Heart left ventricle (tissue), 16 donors: ENCODE measurements at places on chromosomes 6 and 20. TPM values are rescaled to one million over a fixed set of nuclear protein-coding genes. Genes with fewer than 3 reads are reported as not detected.

Gene KCNK17
- 0.06 TPM for polyA plus RNA-seq

GRCh38 chr20:20520776-20521175 lies 152.9 kb downstream of the INSM1 start:
- no peaks in the 10 kb centered on the region for H3K27me3 ChIP-seq
- peaks cover 75% of the 10 kb centered on the region for H3K36me3 ChIP-seq
- no peak overlapping the region for H3K27ac ChIP-seq
- no peak for DNase-seq
- no peak overlapping the region for H3K4me3 ChIP-seq

DNA sequence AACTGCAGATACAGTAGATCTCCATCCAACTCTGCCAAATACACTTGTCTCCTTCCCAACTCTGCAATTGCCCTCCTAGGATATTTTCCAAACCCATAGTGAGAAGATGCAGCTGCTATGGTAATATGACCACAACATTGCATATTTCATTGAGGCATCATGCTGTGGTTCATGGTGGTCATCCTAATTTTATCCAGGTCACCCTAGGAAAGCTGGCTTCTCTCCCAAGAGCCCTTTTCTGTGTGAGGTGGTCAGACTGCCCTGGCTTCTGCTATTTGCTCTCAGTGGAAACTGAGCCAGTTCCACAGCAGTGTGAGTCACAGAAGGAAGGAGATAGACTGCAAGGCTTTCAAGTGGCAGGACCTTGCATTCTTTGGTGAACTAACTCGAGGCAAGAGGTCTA lies 5.5 kb downstream of the OGFRL1 start:
- no peaks in the 10 kb centered on the region for H3K36me3 ChIP-seq
- peaks cover 28% of the 10 kb centered on the region for H3K4me1 ChIP-seq
- H3K4me3 ChIP-seq, result no peak overlapping the region
- H3K27ac ChIP-seq, result no peak overlapping the region
- no peak for DNase-seq
- no peaks in the 10 kb centered on the region for H3K27me3 ChIP-seq

DNA sequence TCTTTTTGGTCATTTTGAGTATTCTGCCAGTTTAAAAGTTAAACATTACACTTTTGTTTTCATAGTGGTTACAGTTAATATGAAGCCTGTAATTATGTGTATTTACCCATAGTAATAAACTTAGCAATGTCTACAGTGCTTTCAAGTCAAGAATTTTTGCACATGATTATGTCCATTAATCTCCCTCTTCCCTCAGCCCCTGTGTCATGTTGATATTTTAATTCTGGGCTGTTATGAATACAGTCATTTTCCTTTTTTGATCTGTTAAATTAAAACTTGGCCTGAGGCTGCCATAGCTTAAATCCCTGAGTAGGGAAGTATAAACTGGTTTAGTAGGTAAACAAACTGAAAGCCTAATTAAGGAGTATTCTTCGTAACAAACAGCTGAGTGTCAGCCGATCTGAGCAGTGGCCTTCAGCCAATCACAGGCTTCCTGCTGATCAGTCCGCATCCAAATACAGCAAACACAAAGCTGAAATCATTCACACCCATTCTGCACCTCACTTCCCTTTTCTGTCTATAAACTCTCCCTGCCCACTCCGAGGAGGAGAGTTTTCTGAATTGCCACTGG lies 9.5 kb upstream of the SFT2D1 start:
- no peaks in the 10 kb centered on the region for H3K36me3 ChIP-seq
- DNase-seq, result no peak
- H3K27ac ChIP-seq, result peak overlapping the region; percentile 25

- H3K27me3 ChIP-seq, result no peaks in the 10 kb centered on the region
- no peaks in the 10 kb centered on the region for H3K36me3 ChIP-seq
- H3K27ac ChIP-seq, result no peak overlapping the region
- H3K4me1 ChIP-seq, result no peaks in the 10 kb centered on the region
Observed at GRCh38 chr20:20608641-20609040, 103.8 kb downstream of the RALGAPA2 start.

Gene MROH8
- 1.4 TPM for polyA plus RNA-seq

Gene HEY2
- polyA plus RNA-seq, result 19.9 TPM

Gene TPBG
- polyA plus RNA-seq, result 2.6 TPM

DNA sequence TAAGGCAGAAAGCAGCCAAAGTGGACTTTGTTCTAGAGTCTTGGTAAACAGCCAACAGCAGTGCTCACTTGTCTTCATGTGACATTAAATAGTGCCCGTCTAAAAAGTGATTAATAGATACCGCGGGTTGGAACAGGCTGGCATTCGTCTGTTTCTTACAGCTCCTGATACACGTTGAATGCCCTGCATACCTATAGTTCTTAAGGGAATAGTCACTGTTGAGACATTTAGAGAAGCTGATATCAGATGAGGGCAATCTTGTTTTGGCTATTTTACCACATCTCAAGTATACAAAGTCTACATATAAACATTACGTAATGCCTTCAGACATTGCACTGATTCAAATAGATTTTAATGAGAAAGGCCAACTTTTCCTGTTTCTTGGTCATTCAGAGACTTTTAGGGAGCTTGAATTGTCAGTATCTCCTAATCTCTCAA lies 374.9 kb upstream of the FLRT3 start:
- no peak for DNase-seq
- no peak overlapping the region for H3K4me3 ChIP-seq
- no peaks in the 10 kb centered on the region for H3K4me1 ChIP-seq
- no peaks in the 10 kb centered on the region for H3K27me3 ChIP-seq
- H3K27ac ChIP-seq, result no peak overlapping the region

DNA sequence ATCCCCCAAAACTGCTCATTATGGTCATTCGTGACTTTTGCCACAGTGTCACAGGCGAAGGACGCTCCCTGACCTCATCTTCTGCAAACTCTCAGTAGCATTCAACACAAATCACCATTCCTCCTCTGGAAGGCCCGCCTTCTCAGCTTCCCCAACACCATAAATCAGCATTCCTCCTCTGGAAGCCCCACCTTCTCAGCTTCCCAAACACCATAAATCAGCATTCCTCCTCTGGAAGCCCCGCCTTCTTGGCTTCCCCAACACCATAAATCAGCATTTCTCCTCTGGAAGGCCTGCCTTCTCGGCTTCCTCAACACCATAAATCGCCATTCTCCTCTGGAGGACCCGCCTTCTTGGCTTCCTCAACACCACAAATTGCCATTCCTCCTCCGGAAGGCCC lies 288.0 kb upstream of the AGPAT4 start:
- no peak for DNase-seq
- no peak overlapping the region for H3K27ac ChIP-seq
- H3K36me3 ChIP-seq, result no peaks in the 10 kb centered on the region
- H3K27me3 ChIP-seq, result no peaks in the 10 kb centered on the region

GRCh38 chr6:150537893-150538292 lies 61.8 kb upstream of the PLEKHG1 start:
- no peak overlapping the region for H3K4me3 ChIP-seq
- H3K36me3 ChIP-seq, result no peaks in the 10 kb centered on the region
- H3K4me1 ChIP-seq, result peaks cover 20% of the 10 kb centered on the region
- H3K27ac ChIP-seq, result peak overlapping the region; percentile 60

DNA sequence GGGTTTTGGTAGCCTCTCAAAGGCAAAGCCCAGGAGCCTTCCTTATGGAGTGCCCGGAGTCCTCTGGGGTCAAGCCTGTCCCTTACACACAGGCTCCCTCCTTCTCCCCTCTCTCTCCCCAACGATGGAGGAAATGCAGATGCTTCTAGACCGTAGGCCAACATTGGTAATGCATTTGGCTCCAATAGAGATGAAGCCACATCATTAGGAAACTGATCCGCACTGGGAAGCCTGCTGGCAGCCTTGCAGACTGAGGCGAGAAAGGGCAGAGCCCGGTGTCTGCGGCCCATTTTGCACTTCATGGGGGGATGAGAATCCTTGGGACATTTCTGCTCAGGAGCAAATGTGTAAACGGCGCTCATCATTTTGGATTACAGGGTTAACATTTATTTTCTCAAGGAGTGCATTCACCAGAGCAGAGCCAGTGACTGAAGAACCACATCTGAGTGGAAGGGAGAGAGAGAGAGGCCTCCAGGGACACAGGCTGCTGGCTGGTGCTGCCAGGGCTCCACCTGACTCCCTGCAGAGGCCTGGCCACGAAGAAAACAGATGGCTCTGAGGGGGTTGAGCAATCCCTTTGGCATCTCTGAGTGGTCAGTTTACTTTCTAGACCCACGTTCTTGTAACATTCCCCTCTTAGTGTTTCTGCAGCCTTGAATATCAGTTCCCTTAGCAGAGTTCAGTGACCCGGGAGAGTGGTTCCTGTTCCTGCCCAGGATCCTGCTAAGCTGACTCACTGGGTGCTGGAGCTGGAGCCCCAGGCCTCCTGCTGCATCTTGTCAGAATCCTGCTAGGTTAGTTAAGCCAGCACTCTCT lies 4.4 kb upstream of the CST3 start:
- no peak for DNase-seq
- H3K36me3 ChIP-seq, result no peaks in the 10 kb centered on the region
- H3K27me3 ChIP-seq, result no peaks in the 10 kb centered on the region

- H3K36me3 ChIP-seq, result no peaks in the 10 kb centered on the region
- no peak for DNase-seq
- H3K27ac ChIP-seq, result no peak overlapping the region
- H3K4me1 ChIP-seq, result peaks cover 5% of the 10 kb centered on the region
- H3K27me3 ChIP-seq, result no peaks in the 10 kb centered on the region
Observed at GRCh38 chr6:113570161-113570560, 287.0 kb upstream of the MARCKS start.

DNA sequence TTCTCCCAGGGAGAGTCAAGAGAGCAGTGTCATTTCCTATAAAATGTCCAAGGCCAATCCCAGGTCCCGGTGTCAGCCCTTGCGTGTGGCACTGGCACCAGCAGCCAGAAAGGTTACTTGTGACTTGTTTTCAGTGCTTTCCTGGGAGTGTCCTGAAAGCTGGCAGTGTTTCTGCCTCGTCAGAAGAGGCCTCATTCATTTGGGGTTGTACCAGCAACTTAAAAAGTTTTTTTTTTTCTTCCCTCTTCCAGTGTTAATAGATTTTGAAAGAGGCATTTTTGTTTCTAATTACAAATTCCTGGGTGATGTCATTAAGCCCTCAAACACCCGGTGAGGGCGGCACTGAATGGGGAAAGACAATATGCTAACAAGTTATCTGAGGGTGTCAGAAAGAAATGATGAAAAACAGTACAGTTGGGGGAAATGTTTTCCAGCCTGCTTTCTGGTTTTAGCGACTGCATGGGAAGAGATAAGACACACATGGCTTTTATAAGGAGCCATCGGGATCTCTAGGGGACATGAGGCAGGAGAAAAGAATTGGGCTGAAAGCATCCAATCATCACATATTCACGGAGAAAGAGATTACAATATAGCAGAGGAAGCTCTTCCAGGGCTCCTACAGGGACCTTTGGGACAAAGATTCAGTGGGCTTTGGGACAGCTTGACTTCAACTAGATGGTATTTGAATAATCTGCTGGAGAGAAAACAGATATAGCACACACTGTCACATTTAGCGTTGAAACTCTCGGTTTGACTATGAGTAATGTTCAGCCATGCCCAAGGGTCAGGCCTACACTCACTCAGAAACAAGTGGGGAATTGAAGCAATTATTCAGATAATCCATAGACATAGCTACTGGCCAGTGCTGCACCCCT lies 153.0 kb downstream of the BCAS1 start:
- H3K4me3 ChIP-seq, result no peak overlapping the region
- DNase-seq, result peak; percentile 73
- no peaks in the 10 kb centered on the region for H3K4me1 ChIP-seq
- no peaks in the 10 kb centered on the region for H3K36me3 ChIP-seq
- peak overlapping the region; percentile 79 for H3K27ac ChIP-seq

- no peaks in the 10 kb centered on the region for H3K36me3 ChIP-seq
- no peak for DNase-seq
- no peak overlapping the region for H3K4me3 ChIP-seq
Observed at GRCh38 chr6:145069966-145070365, 665.4 kb downstream of the EPM2A start.

GRCh38 chr20:50223039-50224005 lies 32.7 kb downstream of the CEBPB start:
- DNase-seq, result no peak
- H3K36me3 ChIP-seq, result no peaks in the 10 kb centered on the region
- no peak overlapping the region for H3K27ac ChIP-seq
- H3K4me3 ChIP-seq, result no peak overlapping the region
- H3K4me1 ChIP-seq, result no peaks in the 10 kb centered on the region

GRCh38 chr20:51529758-51530157 lies 12.8 kb downstream of the NFATC2 start:
- no peak for DNase-seq
- peaks cover 15% of the 10 kb centered on the region for H3K4me1 ChIP-seq
- H3K27me3 ChIP-seq, result no peaks in the 10 kb centered on the region

DNA sequence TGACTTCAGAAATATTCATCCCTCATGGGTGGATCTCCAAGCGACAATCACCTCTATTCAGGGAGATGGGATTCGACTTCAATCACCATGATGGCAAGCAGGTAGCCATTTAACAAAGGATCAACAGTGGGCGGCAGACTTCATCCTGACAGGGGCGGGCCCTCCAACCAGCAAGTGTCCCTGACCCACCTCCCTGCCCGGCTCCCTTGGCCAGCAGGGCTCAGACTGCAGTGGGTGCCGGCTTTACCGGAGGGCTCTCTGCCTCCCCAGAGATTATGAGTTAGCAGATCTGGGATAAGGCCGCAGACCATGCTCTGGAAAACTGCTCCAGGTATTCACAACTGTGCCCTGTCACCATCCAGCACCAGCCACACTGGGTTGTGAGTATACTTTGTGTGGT lies 39.4 kb downstream of the PPP1R3G start:
- no peaks in the 10 kb centered on the region for H3K36me3 ChIP-seq
- H3K27me3 ChIP-seq, result no peaks in the 10 kb centered on the region
- no peak overlapping the region for H3K4me3 ChIP-seq
- peaks cover 3% of the 10 kb centered on the region for H3K4me1 ChIP-seq

Gene GJE1
- polyA plus RNA-seq, result not detected

Gene LST1
- polyA plus RNA-seq, result 5.2 TPM

- H3K27me3 ChIP-seq, result no peaks in the 10 kb centered on the region
- H3K4me1 ChIP-seq, result peaks cover 15% of the 10 kb centered on the region
- DNase-seq, result no peak
- H3K27ac ChIP-seq, result peak overlapping the region; percentile 82
- H3K4me3 ChIP-seq, result no peak overlapping the region
- no peaks in the 10 kb centered on the region for H3K36me3 ChIP-seq
Observed at GRCh38 chr6:163287626-163288025, 126.9 kb upstream of the QKI start.

DNA sequence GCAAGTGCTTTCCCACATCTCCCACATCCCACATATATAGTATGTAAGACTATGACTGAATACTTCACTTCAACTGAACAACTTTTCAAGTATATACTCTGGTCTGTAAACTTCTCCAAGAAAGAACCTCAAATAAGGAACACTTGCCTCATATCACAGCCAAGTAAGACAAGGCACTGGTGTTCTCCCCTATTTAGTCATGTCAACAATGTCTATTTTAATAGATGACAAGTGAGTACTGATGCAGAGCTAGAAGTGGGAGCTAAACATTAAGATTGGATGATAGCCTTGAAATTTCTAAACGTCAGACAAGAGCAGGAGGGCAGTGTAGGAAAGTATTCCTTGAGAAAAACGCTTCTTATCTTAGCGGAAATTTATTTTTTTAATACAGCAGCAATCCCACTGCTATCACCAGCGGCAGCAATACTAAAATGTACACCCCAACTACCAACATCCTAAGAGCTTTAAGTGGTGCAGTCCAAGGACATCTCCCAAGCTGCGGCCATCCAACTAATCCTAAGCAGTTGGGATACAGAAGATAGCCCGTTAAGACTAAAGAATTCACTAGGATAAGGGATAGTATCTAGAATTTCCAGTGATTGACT lies 29.3 kb downstream of the DST start:
- no peak overlapping the region for H3K27ac ChIP-seq
- no peak overlapping the region for H3K4me3 ChIP-seq
- peaks cover 98% of the 10 kb centered on the region for H3K36me3 ChIP-seq
- H3K27me3 ChIP-seq, result no peaks in the 10 kb centered on the region
- H3K4me1 ChIP-seq, result no peaks in the 10 kb centered on the region
